ENCODE measurements at places on chromosomes 7 and 10.
A peak's percentile ranks its signal among the peaks of the same experiment; 100 is the strongest.

- no peak for DNase-seq
These were observed 373.0 kb downstream of the RPS24 start for GRCh38 chr10:78406648-78407008.

- no peak for DNase-seq
These were observed 193.1 kb downstream of the SORCS1 start for GRCh38 chr10:106971411-106971831.

DNA sequence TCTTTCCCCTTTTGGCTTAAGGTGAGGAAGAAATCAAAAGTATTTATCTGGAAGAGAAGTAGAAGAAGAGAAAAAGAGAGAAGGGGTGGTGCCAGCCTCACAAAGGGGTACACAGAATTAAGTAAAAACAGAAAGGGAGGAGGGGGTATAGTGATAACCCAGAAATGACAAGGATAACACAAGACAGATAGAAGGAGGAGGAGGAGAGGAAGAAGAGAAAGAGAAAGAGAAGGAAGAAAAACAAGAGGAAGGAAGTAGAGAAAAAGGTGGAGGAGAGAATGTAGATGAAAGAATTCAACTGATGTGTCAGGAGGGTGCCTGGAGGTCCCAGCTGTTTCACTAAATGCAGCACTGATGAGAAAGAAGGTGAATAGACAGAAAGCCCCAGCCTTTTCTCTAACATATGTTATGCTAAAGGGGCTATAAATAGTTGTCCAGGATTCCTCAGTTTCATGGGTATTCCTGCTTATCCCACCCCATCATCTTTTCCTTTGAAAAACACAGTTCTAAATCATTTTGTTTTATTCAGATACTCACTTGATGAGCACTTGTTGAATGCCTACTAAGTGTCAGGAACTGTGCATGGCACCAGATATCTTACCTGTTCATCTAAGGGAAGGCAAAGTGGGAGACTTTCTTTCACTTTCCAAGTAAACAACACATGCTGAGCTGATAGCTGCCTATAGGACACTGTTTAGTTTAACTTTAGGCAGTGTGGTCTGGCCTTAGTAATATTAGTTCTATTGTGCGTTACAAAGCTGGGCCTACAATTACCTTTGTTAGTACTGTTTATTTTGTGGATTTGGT lies 8.0 kb downstream of the SEMA3E start:
- no peak for DNase-seq

DNA sequence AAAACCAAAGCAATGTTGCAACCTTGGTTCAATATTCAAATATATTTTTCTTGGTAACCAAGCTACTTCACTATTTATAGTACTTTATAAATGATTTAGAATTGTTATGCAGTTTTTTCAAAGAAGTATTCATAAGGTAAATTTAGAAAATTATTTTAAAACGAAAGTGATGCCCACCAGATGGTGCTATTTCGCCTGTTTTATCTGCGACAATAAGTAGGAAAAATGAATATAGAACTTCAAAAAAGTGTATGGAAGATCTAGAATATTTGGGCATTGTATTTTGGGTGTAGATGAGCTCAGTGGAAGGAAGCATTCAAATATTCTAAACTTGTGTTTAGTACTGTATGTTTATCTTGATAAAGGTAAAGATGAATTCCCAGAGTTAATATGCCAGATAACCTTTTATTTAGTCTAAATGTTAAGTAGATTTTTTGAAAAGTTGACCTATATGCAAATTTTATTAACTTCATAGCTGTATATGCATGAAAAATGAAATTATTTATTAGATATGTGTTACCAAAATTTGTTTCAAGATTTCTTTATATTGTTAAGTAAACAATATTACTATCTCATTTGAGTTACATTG lies 93.2 kb downstream of the ADK start:
- no peak for DNase-seq

DNA sequence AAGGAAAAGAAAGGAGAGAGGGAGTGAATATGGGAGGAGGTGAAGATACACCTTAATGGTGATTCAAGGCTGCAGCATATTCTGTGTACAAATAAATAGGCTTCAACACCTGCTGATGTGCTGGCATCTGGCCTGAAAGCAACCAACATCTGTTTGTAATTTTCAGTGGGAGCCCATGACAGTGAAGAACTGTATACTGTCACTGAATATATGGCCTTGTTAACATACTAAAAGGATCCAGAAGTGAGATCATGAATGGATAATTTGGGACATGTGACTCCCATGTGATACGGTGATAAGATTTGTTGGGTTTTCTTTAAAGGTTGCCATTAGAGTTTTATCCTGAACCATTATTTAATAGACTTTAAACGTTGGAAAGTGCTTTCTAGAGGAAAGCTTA lies 459.3 kb downstream of the CNTNAP2 start:
- DNase-seq, result no peak

DNA sequence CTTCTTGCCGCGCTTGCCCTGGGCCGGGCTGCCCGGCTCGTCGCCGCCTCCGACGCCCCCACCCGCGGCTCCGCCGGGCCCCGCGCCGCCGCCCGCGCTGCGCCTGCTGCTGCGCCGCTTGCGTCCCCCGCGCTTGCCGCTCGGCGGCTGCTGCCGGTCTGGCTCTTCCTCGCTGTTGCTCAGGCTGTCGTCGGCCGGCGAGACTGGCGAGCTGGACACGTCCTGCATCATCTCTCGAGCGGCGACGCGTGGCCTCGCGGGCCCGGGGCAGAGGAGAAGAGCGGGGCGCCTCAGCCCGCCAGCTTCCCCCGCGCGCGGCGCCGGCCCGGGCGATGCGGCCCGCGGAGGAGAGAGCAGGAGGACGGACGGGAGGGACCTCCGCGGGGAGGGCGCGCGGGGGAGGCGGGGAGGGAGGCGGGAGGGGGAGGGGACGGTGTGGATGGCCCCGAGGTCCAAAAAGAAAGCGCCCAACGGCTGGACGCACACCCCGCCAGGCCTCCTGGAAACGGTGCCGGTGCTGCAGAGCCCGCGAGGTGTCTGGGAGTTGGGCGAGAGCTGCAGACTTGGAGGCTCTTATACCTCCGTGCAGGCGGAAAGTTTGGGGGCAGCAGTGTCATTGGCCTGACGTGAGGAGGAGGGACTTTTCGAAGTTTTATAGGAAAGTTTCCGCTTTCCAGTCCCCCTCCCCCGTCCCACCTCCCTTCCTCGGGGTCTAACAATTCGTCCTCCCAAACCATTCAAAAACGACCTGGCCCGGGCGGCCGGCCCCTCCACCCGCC lies at the start of gene TWIST1:
TWIST1 (minus strand) TSS at position 546 of the 779 bp plus-strand sequence; CDS start at position 231, 315 bp downstream.
- peak; percentile 98 for DNase-seq

DNA sequence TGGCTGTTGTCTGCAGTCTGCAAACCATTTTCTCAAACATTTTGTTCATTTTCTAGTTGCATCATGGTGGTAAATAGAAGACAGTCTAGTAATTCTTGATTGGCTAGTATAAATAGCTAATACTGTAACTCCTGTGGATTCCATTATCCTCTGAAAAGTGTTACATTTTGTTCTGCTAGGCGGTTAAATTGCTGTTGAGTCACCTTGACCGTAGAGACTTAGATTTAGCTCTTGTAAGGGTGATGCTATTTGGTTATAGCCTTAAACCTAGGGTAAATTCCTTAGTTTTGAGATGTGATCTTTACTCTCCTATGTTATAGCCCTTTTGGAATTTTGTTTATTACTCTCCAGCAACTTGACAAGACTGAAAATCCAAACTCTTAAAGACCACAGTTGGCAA lies 58.8 kb downstream of the SHOC2 start:
- no peak for DNase-seq

- DNase-seq, result no peak
These were observed 91.1 kb downstream of the COL13A1 start for GRCh38 chr10:69892816-69893215.

GRCh38 chr7:34131371-34131770 lies 226.0 kb downstream of the BMPER start:
- peak; percentile 50 for DNase-seq

DNA sequence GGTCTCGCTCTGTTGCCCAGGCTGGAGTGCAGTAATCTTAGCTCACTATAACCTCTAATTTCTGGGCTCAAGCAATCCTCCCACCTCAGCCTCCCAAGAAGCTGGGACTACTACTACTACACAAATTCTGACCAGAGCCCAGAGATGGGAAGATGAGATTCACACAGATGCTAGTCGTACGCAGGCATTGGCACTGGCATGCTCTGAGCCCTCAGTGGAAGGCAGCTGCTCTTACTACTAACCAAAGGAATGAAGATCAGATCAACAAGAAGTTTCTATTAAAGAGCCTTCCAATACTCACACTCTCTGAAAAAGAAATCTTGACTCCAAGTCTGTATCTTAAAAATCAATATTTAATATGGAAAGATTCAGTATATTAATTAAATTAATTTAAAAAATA lies 10.7 kb downstream of the GDF2 start:
- no peak for DNase-seq

- no peak for DNase-seq
These were observed 61.6 kb upstream of the UNC5B start for GRCh38 chr10:71150796-71151195.

DNA sequence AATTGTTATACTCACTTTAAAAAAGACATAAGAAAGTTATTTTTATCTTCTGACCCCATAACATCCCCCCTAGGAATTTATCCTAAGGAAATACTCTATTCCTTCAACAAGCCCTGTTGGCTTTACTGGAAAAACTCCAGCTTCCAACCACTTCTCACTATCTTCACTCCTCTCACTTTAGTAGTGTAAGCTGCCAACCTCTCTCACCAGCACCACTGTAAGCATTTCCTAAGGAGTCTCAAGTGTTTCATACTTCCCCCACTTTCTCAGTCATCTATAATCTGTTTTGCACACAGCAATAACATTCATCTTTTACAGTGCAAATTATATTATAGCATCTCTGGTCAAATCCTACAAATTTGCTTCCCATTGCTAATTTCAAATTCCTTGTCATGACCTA lies 45.8 kb downstream of the GPR85 start:
- no peak for DNase-seq

GRCh38 chr7:39027491-39027890 lies 49.8 kb downstream of the POU6F2 start:
- DNase-seq, result no peak

DNA sequence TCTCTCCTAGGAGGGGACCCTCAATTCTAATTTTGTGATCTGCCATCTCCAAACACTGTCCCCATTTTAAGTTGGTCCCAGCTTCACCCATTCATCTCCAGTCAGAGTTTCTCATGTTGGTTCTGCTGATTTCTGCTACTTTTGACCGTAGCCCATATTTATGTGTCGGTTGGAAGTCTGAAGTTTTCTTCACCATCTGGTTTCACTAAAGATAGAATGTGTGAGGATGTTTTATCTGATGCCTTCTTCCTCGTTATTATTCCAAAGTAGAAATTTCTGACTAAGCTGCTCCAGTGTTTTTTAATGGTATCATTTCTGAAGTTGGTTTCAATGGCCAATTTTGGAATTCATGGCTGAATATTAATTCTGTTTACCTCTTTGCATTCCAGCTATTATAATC lies 21.3 kb upstream of the IFIT2 start:
- no peak for DNase-seq

DNA sequence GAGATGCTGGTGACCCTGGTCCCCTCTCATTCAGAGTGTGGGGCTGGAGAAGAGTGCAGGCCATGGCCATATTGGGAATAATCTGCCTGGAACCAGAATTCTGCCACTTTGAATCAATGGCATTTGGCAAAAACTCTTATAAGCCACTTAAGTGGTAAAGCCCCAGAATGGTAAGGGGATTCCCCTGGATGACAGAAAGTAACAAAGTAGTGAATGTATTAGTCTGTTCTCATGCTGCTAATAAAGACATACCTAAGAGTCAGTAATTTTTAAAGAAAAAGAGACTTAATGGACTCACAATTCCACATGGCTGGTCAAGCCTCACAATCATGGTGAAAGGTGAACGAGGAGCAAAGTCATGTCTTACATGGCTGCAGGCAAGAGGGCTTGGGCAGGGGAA lies 248.6 kb downstream of the SH2D4B start:
- DNase-seq, result no peak

GRCh38 chr7:46525876-46526275 lies 604.8 kb upstream of the IGFBP3 start:
- DNase-seq, result no peak

GRCh38 chr10:72981882-72982529 lies 27.4 kb upstream of the PLA2G12B start:
- no peak for DNase-seq

DNA sequence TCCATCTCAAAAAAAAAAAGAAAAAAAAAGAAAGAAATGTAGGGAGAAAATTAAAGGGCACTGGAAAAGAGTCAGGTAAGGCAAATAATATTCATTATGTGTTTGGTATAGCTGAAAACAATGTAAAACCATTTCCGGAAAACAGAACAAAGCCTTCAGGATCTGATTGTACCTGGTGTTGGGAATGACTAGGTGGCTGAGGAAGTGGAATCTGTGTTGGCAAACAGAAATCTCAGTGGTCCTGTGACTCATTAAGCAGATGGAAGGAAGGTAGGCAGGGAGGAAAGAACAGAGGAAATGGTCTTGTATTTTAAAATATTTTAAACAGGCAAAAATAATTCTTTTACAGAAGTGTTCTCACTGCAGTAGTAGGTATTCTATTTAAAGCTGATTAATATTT lies 55.7 kb upstream of the GATA3 start:
- DNase-seq, result no peak

DNA sequence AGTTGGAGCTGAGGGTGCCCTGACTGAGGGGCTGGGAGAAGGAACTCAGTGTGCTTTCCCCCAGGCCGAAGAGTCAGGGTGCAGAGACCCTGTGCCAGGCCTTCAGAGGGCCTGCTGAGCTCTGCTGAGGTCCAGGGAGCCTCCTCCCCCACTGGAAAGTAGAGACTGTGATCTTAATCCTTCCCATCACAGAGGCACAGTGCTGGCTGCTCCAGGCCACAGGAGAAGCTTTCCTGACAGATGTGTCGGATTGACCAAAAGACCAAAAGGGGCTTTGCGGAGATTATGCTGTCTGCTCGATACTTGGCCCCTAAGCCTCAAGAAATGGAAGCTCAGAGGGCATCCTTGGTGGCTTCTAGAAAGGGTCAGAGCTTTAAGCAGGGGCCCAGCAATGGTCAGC lies 32.9 kb upstream of the BTRC start:
- DNase-seq, result no peak

- no peak for DNase-seq
These were observed 9.3 kb downstream of the SMO start for GRCh38 chr7:129197771-129198170.
